ENCODE measurements at places on chromosomes 1 and 21. TPM values are rescaled to one million over a fixed set of nuclear protein-coding genes. Genes with fewer than 3 reads are reported as not detected.

Gene TAS1R1
- not detected for total RNA-seq

Gene TEKT2
- total RNA-seq, result 24.3 TPM

Gene SLC35F3
- total RNA-seq, result 0.83 TPM

Gene SCAMP3
- 63.9 TPM for total RNA-seq

Gene NPHS2
- not detected for total RNA-seq

Gene CLDN19
- total RNA-seq, result not detected

Gene TTC24
- not detected for total RNA-seq

Gene S100A2
- total RNA-seq, result 7.9 TPM

Gene DIO1
- total RNA-seq, result not detected

Gene LEPR
- 27.0 TPM for total RNA-seq

Gene FCRL2
- total RNA-seq, result 0.46 TPM

DNA sequence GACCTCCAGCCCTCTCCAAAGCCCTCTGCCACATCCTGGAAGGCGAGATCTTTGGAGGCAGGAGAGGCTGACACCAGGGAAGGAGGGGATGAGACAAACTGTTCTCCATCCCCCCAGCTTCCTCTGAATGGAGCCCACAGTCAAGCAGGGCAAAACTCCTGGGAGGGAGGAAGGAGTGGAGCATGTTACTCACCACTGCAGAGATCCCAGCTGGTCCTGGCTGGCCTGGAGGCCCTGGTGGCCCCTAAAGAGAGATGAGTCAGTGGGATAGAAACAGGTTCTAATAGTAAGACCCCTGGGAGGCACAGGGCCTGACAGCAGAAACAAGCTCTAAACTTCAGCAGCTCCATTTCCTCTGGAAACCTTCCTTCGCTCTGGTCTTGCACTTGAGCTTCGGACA lies 14.0 kb upstream of the PEF1 start:
- no peak overlapping the region for H3K4me3 ChIP-seq
- no peaks in the 10 kb centered on the region for H3K27me3 ChIP-seq
- DNase-seq, result no peak
- H3K36me3 ChIP-seq, result no peaks in the 10 kb centered on the region

DNA sequence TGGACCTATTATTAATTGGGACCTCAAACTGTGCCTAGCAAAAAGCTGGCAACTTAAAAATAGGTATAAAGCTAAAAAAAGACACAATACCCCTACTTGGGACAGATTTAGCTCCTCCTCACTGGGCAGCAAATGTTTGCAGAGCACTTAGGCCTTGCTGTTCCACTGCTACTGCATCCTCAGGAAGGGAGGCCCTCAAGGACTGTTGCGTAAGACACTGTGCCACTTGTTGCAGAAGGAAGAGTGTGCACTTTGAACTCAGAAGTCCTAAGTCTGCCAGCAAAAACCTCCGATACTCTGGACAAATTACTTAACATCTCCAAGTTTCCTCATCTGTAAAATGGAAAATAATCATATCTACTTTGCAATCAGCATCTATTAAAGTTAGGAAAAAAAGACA lies 322.9 kb downstream of the BARHL2 start:
- DNase-seq, result peak; percentile 88
- no peaks in the 10 kb centered on the region for H3K36me3 ChIP-seq
- no peaks in the 10 kb centered on the region for H3K27me3 ChIP-seq
- no peaks in the 10 kb centered on the region for H3K4me1 ChIP-seq
- H3K27ac ChIP-seq, result no peak overlapping the region

GRCh38 chr1:201116091-201116490 lies 3.9 kb upstream of the CACNA1S start:
- peaks cover 8% of the 10 kb centered on the region for H3K27me3 ChIP-seq
- no peaks in the 10 kb centered on the region for H3K36me3 ChIP-seq
- no peaks in the 10 kb centered on the region for H3K4me1 ChIP-seq
- no peak for DNase-seq
- H3K4me3 ChIP-seq, result no peak overlapping the region

DNA sequence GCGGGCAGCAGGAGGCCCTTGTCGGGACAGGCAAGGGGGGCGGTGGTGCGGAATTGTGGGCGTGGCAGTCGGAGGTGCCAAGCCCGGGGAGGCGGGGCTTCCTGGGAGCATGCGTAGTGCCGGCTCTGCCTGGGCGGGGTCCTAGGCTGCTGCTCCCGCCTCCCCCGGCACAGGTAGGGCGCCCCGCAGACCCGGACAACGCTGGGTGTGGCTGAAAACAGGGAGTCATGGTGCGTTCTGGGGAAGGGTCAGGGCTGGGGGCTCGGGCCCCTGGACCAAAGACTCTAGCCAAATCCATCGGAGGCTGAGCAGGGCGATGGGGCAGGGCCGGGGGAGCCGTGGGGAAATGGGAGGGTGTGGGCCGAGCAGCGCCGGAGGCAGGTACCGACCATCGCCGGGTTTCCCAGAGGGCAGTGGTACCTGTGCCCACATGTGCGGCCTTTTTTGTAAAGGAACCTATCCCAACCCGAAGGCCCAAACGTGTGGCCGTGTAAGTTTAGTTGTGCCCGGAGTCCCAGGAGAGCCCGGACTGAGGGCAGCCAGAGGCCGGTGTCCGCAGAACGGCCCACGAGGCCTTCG lies 231.9 kb downstream of the SDCCAG8 start:
- peaks cover 2% of the 10 kb centered on the region for H3K4me1 ChIP-seq
- DNase-seq, result no peak
- no peaks in the 10 kb centered on the region for H3K27me3 ChIP-seq
- no peak overlapping the region for H3K27ac ChIP-seq

GRCh38 chr1:206925106-206925736 lies 3.5 kb upstream of the FCMR start:
- no peaks in the 10 kb centered on the region for H3K36me3 ChIP-seq
- H3K27me3 ChIP-seq, result no peaks in the 10 kb centered on the region
- H3K27ac ChIP-seq, result no peak overlapping the region
- H3K4me3 ChIP-seq, result no peak overlapping the region

GRCh38 chr1:193301746-193302145 lies 115.3 kb upstream of the B3GALT2 start:
- H3K27me3 ChIP-seq, result no peaks in the 10 kb centered on the region
- H3K36me3 ChIP-seq, result no peaks in the 10 kb centered on the region
- no peak overlapping the region for H3K4me3 ChIP-seq
- no peak overlapping the region for H3K27ac ChIP-seq
- H3K4me1 ChIP-seq, result no peaks in the 10 kb centered on the region
- DNase-seq, result no peak

DNA sequence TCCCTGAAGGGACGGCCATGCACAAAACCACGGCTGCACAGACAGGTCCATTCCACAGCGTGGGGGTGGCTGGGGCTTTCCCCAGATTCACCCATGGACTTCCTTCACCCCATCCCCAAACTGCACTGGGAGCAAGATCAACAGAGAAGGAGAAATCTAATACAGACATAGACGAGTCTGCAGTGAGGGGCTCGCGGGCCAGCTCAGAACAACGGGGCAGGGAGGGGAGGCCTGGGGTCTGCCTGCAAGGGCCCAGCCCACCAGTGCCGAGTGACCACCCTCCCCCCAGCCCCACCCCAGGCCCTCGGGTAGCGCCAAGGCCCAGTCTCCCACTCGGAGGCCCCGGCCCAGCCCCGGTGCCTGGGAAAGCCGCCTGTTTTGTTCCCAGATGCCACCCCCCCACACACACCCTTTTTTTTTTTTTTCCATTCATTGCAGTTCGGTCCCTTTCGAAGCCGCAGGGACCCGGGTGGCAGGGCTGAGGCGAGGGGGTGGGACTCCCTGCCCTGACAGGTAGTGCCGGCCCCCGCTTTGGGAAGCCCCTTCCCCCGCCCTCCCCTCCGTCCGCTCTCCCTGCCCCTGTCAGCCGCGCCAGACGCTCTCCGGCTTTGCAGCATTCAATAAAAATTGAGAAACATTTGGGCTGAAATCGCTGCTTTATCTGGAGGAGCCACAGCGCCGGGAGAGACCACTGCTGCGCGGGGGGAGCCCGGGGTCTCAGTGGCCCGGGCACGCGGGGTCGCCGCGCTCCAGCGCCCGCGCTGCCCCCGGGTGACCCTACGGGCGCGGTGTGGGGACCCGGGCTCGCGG lies 543 bp upstream of the EPHB2 start:
- H3K4me1 ChIP-seq, result peaks cover 20% of the 10 kb centered on the region
- H3K36me3 ChIP-seq, result no peaks in the 10 kb centered on the region
- no peak overlapping the region for H3K27ac ChIP-seq
- no peak for DNase-seq

GRCh38 chr1:21667348-21668231 lies 1.6 kb downstream of the RAP1GAP start:
- H3K27ac ChIP-seq, result no peak overlapping the region
- peaks cover 17% of the 10 kb centered on the region for H3K4me1 ChIP-seq
- no peak overlapping the region for H3K4me3 ChIP-seq
- no peak for DNase-seq
- H3K36me3 ChIP-seq, result no peaks in the 10 kb centered on the region
- H3K27me3 ChIP-seq, result peaks cover 6% of the 10 kb centered on the region

DNA sequence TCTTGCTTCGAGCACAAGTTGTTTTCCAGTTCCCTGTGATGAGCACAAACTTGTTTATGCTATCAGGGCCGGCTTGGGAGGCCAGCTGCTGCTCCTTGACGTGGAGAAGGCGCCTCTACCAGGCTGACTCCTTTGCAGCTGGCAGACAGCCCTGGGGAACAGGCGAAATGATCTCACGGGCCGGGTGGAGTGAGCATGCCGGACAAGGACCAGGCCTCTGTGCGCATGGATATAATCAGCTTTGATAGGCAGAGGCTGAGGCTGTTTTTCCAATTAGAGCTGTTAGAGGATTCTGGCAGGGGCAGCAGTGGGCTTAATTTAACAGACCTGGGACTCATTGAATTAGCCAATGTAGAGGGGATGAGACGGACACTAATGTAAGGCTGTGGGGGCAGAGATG lies 38.9 kb downstream of the FAM163A start:
- peak; percentile 25 for DNase-seq
- no peaks in the 10 kb centered on the region for H3K4me1 ChIP-seq
- H3K27me3 ChIP-seq, result no peaks in the 10 kb centered on the region
- H3K36me3 ChIP-seq, result no peaks in the 10 kb centered on the region

GRCh38 chr1:225684741-225685140 lies 31.8 kb upstream of the ENAH start:
- no peak overlapping the region for H3K27ac ChIP-seq
- H3K4me1 ChIP-seq, result no peaks in the 10 kb centered on the region
- DNase-seq, result no peak
- no peaks in the 10 kb centered on the region for H3K27me3 ChIP-seq
- H3K36me3 ChIP-seq, result no peaks in the 10 kb centered on the region

GRCh38 chr1:229133811-229134210 lies 137.1 kb upstream of the RAB4A start:
- H3K4me3 ChIP-seq, result no peak overlapping the region
- no peaks in the 10 kb centered on the region for H3K36me3 ChIP-seq
- H3K4me1 ChIP-seq, result peaks cover 6% of the 10 kb centered on the region
- no peaks in the 10 kb centered on the region for H3K27me3 ChIP-seq
- no peak for DNase-seq

DNA sequence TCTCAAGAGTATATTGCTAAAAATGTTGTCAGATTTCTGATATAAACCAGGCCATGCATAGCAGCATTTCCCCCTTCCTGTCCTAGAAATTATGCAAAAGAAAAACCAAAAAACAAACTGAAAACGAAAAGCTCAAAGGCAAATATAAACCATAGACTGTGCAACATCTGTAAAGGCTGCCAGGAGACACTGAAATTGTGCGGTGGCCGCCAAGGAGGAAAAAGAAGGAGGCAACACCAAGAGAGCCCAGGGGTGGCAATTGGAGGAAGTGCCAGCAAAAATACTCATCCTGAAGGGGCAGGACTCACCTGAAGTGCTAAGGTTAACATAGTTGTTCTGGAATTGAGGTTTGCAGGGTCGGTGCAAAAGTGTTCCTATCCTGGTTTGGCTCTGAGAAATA lies 92.0 kb downstream of the RWDD3 start:
- no peak for DNase-seq
- no peak overlapping the region for H3K27ac ChIP-seq
- H3K4me3 ChIP-seq, result no peak overlapping the region

DNA sequence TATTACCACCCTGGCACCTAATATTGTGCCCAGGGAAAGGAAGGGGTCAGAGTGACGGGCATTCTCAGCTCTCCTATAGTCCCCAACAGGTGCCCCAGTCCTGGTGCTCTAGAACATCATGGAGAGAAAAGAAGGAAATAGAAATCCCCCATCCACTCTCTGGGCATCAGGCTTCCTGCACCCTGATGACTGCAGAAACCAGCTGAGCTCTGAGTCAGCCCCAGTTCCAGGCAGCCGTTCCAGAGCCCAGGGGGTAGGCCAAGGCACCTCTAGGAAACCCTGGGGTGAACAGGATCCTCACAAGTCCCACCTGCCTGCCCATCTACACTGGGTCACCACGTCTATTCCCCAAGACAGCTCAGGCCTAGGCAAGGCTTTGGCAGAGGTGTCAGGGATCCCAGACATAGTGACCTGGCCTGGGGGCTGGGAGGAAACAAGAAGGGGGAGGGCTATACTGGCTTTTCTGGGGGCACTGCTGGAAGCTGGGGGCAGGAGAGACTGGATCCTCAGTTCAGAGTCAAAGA lies 709 bp downstream of the NECTIN4 start:
- no peaks in the 10 kb centered on the region for H3K27me3 ChIP-seq
- H3K4me1 ChIP-seq, result peaks cover 42% of the 10 kb centered on the region
- H3K4me3 ChIP-seq, result peak overlapping the region; percentile 50

DNA sequence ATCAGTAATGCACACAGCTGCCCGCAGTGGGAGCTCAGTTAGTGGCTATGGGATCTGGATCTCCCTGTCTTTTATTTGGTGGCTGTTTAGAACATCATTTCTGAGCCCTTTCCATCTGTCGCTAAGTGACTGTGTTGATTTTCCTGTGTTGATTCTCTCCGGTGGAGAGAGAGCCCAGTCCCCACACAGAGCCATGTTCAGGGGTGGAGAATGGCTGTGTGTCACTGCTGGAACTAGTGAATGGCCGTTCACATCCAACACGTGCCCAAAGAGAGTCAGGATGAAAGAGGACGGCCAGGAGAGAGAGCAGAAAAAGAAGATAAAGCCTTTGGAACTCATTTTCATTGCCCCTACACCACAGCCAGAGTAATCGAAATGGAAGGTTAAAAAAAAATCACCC lies 76.2 kb downstream of the FBXO2 start:
- no peaks in the 10 kb centered on the region for H3K36me3 ChIP-seq
- no peaks in the 10 kb centered on the region for H3K4me1 ChIP-seq
- H3K4me3 ChIP-seq, result no peak overlapping the region
- DNase-seq, result no peak
- no peaks in the 10 kb centered on the region for H3K27me3 ChIP-seq

GRCh38 chr21:38680401-38680800 lies 125.3 kb upstream of the ETS2 start:
- H3K4me3 ChIP-seq, result no peak overlapping the region
- peaks cover 8% of the 10 kb centered on the region for H3K4me1 ChIP-seq
- no peaks in the 10 kb centered on the region for H3K27me3 ChIP-seq
- no peak overlapping the region for H3K27ac ChIP-seq
- no peak for DNase-seq
- H3K36me3 ChIP-seq, result no peaks in the 10 kb centered on the region
